ENCODE measurements at places on chromosomes 7 and 10.

DNA sequence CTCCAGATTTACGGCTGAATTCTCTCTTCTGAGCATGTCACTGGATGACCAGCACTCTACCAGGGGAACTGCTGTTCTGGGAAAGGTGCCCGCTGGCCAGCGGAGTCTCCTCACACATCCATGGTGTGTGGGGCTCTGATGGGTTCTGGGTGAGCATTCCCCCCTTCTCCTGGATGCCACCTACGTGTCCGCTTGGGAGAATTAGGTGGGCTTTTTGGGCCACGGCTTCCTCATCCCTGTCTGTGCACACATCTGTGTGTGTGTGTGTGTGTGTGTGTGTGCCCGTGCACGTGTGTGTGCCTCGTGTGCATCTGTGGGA is 163.0 kb downstream of the DNAJB6 start:
- no peak for DNase-seq

DNA sequence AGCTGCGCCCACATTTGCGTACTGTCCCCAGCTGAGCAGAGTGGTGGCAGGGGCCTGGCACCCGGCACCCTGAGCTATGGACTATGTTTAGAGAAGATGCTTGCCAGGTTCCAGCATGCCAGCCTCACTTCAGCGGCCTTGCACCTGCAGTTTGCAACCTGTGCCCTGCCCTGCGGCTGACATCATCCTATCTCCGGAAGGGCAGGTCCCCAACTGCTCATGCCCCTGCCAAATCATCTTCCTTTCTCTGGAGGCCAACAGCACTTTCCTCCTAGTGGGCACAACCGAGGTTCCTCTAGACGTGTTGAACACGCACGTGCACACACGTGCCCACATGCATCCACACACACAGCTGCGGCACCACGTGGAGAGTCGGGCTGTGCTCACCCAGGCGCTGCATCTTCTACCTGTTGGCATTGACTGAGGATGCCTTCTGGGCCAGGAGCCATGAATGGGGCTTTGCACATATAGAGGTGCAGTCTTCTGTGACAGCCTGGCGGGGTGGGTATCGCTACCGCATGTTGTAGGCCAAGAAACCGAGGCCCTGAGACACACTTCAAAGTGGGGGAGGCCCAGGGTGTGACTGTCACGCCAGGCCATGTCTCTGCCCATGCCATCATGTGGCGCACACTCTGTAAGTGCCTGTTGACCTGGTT is 24.5 kb downstream of the CNPY1 start:
- no peak for DNase-seq

DNA sequence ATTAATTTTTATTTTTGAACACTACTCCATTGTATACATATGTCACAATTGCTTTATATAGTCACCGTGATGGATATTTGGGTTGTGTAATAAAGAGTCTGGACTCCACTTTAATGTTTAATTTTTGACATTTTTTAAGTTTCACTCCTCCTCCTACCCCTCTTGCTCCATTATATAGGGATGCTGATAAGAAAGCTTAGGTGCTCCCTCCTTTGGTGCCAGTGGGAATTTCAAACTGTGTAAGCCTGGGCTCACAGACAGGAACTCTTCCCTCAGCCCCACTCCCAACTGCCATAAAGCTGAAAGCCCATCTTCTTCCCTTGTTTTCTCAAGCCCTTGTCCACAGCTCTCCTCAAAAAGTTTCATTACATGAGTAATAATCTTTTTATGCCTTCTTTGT is 47.6 kb downstream of the TWIST1 start:
- no peak for DNase-seq

- no peak for DNase-seq
Measured at GRCh38 chr7:85125176-85125575, 61.7 kb downstream of the SEMA3D start.

GRCh38 chr10:86312701-86313270 is 53.8 kb downstream of the GRID1 start:
- no peak for DNase-seq

DNA sequence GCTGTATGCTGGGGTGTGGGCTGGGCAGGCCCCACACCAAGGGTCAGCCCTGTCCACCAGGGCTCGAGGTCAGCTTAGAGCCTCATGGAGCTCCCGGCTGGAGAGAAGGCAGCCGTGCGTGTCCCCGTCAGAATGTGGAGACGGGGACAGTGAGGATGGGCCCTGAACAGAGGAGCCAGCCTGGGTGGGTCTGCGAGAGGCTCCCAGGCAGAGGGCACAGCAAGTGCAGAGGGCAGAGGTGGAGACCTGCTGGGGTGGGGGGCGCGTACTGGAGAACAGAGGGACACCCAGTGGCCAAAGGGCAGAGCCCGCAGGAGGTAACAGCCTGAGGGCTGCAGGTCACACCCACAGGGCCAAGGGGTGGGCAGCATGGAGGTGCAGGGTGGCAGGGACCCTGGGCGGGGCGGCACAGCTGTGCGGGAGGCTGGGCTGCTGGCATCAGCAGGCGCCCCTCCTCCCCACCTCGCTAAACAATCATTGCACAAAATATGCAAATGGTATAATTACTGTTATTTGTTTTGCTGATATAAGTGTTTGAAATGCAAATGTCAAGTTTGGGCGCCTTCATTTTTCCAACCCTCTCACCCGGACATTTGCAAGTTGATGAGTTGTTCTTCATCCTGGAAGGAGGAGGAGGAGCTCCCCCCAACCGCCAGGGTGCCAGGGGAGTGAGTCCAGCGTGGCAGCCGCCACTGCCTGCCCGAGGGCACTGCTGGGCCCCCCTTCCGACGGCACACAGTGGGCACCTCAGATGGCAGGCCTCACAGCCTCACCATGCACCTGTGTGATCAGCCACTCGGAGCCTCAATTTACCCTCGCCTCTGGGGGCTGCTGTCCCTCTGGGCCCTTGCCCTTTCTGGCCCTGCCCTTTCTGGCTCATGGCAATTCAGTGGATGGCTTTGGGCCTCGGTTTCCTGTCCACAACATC is 35.0 kb downstream of the ELFN1 start:
- DNase-seq, result no peak

DNA sequence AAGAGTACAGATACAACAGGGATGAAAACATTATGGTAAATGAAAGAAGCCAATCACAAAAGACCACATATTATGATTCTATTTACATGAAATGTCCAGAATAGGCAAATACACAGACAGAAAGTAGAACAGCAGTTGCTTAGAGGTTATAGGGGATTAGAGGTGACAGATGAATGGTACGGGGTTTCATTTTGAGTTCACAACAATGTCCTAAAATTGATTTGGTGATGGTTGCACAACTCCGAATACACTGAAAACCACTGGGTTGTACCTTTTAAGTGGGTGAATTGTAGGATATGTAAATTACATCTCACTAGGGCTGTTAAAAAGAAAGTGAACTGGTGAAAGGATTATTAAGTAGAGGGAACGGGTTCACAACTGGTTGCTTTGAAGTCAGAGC is 76.3 kb upstream of the MRLN start:
- DNase-seq, result no peak

DNA sequence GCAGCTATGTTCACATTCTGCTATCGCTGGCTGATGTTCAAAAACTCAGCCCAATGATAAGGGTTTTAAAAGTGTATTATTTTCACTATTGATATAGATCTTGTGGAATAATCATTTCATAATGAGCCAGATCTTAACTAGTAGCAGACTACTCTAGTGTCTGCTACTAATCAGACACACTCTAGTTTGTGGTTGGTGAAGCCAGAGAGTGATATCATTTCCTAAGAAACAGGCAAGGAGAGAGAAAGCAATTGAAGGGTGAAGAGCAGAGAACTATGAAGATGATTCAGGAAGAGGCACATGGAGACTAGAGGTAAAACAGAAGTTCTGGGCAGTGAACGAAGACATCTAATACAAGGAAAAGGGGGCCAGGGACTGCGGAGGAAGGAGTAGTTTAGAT is 58.2 kb upstream of the BET1 start:
- DNase-seq, result no peak

DNA sequence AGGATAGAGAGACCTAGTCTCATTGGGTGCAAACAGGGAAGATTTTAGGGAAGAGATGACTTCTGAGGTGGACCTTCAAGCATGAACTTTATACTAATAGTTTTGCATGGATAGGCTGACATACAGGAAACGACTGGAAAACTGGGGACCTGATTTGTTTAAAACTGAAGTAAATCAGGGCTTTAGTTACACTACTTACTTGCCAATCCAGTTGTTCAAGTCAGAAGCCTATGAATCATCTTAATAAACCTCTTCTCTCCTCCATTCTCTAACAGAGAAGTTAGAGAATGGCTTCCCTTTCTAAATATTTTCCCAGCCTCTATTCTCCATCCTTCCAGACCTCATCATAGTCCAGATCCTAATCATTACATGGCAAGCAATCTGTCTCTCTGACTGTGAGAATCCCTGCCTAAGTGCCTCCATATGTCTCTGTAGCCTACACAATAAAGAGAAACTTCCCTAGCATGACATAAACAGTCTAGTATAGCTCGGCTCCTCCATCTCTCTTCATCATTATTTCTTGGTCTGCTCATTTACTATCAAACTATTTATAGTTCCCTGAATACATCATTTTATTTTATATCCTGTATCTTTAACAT is 55.8 kb downstream of the PRKG1 start:
- DNase-seq, result no peak
